ENCODE measurements at places on chromosomes 2 and 18. TPM values are rescaled to one million over a fixed set of nuclear protein-coding genes. Genes with fewer than 3 reads are reported as not detected.
A peak's percentile ranks its signal among the peaks of the same experiment; 100 is the strongest.

DNA sequence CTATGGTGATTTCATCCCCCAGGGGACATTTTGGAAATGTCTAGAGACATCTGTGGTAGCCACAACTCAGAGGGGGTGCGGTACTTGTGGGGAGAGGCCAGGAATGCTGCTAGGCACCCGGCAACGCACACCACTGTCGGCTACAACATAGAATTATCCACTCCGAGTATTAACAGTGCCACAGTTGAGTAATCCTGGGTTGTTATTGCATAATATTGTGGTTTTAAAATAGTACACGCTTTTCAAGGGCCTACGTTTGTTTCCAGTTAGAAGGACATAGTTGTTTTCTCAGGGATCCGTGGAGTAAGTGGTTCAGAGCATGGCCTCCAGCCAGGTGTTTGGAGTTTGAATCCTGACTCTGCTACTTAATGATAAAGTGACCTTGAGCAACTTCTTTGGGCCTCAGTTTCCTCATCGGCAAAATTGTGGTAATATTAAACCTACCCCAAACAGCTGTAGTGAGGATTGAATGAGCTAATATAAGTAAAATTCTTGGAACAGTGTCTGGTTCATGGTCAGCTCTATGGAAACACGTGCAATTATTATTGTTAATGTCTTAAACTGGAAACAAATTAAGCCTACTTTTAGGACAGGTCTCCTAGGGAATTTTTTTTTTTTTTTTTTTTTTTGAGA lies 24.5 kb downstream of the CYP27A1 start:
- DNase-seq = peak; percentile 99

The FZD7 gene
- 13.5 TPM for total RNA-seq

The SERPINB11 gene
- total RNA-seq = not detected

The PELI1 gene
- 2.8 TPM for total RNA-seq

DNA sequence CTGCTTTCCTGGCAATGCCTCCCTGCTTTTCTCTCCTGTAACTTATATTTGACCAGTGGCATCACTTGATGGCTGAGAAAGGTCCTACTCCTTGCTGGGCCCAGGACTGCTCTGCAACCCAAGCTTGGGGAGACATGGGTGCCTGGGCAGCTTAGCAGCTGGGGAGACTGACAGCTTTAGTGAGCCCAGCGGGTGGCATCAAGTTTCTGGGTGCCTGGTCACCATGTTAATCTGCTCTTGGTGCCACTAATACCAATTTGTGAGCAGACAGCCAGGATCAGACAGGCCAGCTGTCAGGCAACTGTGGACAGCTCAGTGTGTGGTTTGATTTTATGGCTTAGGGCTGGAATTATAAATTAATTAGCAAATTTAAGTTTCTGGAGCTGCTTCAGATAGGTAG lies 144.8 kb upstream of the GLI2 start:
- no peak for DNase-seq

The CRACDL gene
- not detected for total RNA-seq

DNA sequence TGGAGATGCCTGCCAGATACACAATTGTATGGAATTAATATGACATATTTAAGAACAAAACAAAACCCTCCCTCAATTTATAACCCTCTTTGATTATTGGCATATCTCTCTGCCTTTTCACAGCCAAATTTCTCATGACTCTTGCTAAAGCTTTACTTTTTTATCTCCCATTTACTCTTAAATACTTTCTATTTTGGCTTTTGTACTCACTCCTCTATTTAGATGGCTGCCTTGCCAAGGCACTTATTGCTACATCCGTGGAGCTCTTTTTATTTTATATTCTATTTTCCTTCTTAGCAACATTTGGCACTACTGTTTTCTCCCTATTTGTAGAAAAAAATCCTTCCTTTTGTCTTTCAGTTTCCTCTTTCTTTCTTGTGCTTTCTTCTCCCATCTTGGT lies 466.4 kb upstream of the CWC22 start:
- DNase-seq = no peak

The REG3G gene
- total RNA-seq = not detected

DNA sequence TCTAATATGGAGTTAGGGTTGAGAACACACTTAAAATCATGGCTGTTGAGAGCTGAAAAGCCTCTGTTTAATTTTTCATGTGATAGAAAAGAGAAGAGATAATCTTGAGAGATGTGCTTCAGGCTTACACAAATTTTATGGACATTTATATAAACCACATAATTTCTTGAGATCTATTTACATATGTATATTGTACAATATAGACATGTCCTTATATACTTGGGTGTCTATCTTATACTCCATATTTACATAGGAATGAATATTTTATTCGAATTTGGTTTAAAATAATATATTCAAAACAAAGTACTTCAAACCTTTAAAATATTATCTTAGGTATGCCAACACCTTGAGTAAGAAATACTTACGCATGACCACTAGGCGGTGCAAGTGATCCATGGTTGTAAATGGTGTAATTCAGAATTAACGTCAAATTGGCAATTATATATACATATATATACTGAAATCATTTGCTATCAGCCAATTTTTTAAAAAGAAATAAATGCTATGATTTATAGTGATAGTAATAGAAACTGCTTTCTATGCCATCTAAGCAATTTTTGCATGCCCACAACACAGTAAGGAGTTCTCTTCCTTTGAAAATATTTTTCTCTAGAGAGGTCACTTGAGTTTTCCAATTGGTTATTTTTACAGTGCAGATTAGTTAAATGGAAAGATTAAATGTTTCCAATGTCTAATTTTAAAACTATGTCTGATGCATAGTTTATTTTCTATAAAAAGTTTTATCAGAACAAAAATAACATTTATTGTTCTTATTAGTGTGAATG lies 37.6 kb upstream of the SPAG16 start:
- DNase-seq = peak; percentile 39

- DNase-seq = peak; percentile 66
Observed at GRCh38 chr2:170813611-170814532, 2.8 kb upstream of the GAD1 start.

GRCh38 chr2:11154016-11154922 lies 998 bp upstream of the SLC66A3 start:
- no peak for DNase-seq

GRCh38 chr2:202102425-202103000 lies 29.5 kb downstream of the KIAA2012 start:
- no peak for DNase-seq

The PRSS56 gene
- total RNA-seq = 0.40 TPM

The APCDD1 gene
- 8.2 TPM for total RNA-seq

DNA sequence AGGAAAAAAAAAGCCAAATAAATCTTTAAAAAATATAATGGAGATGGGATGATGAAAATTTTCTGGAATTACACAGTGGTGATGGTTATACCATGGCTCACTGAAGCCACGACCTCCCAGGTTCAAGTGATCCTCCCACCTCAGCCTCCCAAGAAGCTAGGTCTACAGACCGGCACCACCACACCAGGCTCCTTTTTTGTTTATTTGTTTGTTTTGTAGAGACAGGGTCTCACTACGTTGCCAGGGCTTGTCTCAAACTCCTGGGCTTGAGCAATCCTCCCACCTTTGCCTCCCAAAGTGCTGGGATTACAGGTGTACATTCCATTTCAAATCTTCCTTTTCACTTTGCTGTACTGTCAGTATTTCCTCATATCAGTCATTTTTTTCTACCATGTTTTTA lies 61.7 kb downstream of the CHRNA1 start:
- no peak for DNase-seq

GRCh38 chr18:51957001-51957400 lies 383.0 kb upstream of the DCC start:
- no peak for DNase-seq

DNA sequence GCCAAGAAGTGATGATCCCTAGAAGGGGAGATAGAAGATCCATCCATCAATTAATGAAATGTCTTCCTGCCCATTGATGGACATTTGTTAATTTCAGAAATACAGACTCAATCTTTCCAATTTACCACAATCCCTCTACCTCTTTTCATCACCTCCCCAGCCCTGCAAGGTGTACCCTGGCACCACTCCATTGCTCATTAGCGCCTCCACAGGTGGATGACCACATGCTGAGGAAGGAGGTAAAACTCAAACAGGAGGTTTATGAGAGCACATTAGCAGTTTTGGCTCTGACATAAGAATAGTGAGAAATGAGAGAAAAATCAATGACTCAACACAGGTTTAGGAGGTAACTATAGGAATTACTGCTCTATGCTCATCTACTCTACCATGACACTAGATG lies 208.0 kb downstream of the C1D start:
- no peak for DNase-seq

DNA sequence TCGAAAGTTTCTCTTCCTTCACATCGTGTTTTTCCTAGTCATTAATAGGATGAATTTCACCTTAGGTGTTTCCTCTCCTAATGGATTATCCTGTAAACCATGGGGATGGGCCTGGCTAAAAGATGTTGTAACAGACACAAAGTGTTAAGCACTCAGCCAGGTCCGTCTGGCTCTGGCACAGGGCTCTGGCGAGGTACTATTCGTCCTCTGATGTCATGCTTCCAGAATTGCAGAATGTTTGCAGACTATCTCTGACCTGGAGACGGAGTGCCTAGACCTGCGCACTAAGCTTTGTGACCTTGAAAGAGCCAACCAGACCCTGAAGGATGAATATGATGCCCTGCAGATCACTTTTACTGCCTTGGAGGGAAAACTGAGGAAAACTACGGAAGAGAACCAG lies 13.2 kb downstream of the ATG16L1 start:
- DNase-seq = no peak

- DNase-seq = no peak
Observed at GRCh38 chr18:30277676-30278075, 764.9 kb downstream of the DSC3 start.

GRCh38 chr2:175855236-175855635 lies 146.8 kb downstream of the LNPK start:
- DNase-seq = peak; percentile 42

The DSG2 gene
- total RNA-seq = under 0.01 TPM

DNA sequence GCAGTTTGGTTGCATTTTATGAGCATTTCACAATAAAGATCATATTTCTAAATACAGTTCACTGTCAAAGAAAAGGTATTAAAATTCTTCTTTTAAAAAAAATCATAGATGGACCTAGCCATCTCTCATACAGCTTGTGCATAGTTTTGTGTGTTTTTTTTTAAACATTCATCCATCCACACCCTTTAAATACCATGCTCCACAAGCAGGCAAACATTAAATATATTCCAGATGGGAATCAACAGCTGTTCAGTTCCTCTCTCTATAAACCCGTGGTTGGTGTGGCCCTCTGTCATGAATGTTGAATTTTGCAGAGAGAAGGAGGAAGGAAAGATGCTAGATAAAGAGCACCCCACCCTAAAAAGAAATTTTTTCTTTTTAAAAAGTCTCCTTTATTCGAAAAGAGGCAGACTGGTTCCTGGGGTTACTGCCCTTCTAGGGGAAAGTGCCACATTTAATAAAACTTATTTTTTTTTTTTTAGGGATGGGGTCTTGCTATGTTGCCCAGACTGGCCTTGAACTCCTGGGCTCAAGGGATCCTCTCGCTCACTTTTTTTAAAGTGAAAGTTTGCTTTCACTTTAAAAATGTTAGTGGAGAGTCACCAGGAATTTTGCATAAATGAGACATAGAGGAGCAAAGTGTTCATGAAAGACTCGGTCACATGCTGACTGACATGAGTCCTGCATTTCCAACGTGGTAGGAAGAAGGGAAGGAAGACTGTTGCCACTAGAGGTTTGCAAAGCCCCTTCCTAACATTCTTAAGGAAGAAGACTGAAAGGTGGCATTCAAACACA lies 73.9 kb upstream of the LMAN1 start:
- peak; percentile 29 for DNase-seq

DNA sequence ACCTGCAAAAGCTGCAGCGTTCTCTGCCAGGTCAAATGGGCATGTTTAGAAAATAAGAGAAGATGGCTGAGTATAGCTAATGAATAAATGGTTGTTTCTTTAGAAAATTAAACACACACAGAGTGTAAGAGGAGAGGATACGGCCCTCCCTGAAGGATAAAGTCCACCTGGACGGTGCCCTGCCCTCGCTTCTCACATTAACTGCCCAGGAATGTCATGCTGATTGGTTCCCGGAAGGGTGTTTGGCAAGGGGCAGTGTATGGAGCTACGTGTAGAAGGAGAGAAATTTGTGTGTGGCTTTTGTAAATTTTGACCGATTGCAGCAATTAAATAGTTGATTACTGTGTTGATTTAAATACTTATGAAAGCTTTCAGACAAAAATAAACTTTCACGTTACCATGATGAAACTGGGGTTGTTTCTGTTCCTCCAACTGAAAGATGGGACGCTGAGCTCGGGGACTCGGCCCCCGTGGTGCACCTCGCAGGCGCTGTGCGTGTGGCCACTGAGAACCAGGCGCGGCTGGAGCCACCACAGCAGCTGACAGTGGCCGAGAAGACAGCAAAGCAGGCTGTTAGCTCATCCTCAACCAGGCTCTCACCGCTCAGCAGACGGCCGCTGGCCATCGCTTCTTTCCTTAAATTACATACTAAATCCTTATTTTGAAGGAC lies 22.7 kb downstream of the MPPE1 start:
- no peak for DNase-seq

The CCL20 gene
- total RNA-seq = 2.3 TPM

DNA sequence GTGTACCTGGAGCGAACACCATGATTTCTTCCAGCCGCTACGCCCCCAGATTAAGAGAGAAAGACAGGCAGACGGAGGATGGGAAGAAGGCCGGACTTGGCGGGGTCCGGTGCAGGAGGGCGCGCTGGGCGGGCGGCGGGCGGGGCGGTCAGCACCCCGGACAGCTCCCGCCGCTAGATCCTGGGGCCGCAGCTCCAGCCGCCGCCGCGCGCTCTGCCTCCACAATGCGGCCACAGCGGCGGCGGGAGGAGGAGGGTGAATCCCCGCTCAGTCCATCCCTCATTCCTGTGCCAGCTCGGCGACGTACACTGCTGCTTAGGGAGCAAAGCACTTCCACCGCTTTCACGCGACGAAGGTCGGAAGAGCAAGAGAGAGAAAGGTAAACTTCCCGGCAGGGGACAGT lies at the start of gene AKAIN1:
Gene AKAIN1, minus strand, starts transcription at position 226 of the 403 bp plus-strand sequence. Its CDS starts 204 bp downstream, at position 22.
- no peak for DNase-seq

The CYS1 gene
- 0.13 TPM for total RNA-seq
